ENCODE measurements at places on chromosomes 6 and 20.

DNA sequence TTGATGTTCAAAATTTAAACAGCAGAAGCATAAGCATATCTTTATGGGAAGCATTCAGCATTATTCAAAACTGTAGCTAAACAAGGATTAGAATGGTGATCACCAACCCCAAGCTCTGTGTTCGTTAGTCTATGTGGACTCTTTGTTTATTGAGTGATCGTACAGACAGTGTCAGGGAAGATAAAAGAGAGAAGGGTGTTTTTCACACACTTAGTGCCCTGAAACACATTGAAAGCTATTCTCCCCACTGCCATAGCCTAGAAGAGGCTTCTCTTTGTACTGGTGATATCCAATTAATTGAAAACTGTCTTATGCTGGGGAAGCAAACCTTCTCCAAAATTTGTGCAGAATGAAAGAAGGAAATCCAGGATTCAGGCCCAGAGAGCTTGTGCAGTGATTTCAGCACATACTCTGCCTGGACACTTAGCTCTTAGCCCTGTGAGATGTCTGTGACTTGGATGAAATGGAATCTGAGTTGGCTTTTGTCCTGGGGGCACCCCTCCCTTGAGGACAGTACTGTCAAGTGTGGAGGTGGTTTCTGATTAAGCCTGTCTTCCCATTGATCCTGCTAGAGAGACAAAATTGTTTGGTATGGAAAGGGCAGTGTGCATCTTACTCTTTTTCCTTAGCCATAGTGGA is 125.7 kb upstream of the MTHFD1L start:
- no peak for DNase-seq

DNA sequence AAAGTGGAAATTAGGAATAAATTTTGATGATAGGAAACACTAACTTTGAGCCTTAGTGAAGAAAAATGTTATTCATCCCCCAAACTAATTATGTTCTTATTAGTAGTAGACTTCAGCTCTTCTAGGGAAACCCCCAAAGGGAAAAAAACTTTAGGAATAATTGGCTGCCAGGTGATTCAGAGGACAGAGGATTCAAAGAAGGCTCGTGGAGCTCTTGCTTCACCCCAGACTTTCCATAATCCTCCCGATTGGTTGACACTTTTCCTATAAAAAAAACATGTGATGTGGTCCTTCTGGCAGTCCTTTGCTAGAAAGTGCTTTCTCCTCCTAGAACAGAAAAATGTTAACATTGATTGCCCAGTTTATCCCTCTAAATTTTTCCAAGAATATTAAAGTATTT is 5.6 kb upstream of the CCDC170 start:
- DNase-seq, result no peak

GRCh38 chr20:50916257-50916656 is 15.0 kb downstream of the ADNP start:
- no peak for DNase-seq

DNA sequence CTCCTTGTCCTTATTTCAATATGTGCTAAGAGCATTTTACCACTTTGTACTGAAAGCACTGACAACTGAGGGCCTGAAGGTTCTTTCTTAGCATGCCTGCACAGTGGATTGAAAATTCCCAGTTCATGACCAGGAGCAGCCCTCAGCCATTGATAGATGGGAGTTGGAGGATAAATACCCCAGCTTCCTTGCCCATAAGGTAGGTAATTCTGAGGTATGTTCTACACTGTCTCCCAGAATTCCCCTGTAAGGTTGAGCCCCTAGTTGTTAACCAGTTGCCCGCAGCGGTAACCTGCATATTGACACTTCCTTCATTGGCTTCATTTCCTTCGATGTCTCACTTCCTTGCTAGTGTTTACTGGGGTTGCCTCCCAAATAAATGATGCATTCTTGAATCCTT is 162.0 kb downstream of the CDC5L start:
- no peak for DNase-seq

- no peak for DNase-seq
Observed at GRCh38 chr6:47277702-47278101, 32.0 kb downstream of the TNFRSF21 start.

DNA sequence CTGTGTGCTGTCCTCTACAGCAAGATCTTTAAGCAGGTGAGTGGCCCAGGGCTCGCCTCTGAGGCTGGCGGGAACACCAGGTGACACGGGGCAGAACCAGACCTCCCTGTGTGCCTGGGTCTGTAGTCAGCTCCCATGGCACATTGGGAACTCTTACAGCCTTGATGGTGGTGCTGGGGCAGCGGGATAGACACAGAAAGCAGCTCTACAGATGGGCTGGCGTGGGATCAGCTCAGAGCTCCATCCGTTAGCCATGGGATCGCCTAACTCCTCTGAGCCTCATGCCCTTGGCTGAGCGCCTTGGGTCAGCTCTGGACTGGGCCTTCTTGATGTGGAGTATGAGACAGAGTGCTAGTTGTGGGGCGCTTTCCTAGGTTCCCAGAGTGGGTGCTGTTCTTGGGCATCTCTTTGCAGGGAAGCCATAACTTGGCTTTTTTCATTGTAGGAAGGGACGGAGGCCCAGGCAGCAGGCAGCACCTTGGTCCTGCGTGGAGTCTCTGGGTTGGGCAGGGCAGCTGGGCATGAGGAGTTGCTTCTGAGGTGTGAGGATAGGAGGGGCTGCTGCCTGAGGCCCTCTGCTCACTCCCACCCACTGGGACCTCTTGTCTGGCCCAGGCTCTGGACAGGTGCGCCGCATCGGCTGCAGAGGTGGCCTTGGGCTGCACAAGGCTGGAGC is 51.3 kb downstream of the EFCAB8 start:
- DNase-seq, result no peak

DNA sequence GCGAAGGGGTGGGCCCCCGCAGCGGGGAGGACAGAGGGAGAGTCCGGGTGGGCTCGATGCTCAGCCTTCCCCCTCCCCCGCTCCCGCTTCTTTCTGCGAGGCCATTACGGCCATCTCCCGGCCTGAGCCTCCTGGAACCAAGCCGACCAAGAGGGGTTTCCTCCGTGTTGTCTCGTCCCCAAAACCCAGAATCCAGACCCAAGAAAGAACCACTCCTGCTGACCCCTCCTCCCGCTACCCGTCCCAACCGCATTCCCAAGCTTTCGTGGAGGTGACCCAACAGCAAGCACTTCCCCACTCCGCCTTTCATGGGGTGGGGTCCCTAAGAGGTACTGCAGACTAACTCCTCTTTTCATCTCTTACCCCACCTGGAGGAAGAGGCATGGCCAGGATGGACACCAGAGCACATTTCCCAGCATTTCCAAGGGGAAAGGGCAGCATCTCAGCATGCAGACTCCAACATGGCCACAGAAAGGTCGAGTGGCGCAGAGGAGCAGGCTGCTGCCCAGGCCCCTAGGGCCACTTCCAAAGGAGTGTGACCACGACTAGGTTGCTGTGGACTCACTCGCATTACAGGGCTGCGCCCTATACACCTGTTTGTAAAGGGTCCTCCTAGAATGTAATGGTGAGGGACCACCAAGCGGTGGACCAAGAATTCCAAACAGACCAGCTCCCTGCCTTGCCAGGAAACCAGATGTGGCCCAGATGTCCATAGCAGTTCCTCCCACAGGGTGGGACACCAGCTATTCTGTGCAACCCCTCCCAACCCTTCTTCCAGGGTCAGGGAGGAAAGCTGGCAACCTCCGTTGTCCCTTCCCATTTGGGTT is 53.4 kb downstream of the MRPL14 start:
- DNase-seq, result no peak

- no peak for DNase-seq
Observed at GRCh38 chr6:170101281-170102035, 189.4 kb downstream of the DLL1 start.

- DNase-seq, result no peak
Observed at GRCh38 chr20:60108397-60108796, 150.2 kb downstream of the CDH26 start.

- DNase-seq, result no peak
Observed at GRCh38 chr20:16209357-16209756, 363.9 kb downstream of the KIF16B start.

DNA sequence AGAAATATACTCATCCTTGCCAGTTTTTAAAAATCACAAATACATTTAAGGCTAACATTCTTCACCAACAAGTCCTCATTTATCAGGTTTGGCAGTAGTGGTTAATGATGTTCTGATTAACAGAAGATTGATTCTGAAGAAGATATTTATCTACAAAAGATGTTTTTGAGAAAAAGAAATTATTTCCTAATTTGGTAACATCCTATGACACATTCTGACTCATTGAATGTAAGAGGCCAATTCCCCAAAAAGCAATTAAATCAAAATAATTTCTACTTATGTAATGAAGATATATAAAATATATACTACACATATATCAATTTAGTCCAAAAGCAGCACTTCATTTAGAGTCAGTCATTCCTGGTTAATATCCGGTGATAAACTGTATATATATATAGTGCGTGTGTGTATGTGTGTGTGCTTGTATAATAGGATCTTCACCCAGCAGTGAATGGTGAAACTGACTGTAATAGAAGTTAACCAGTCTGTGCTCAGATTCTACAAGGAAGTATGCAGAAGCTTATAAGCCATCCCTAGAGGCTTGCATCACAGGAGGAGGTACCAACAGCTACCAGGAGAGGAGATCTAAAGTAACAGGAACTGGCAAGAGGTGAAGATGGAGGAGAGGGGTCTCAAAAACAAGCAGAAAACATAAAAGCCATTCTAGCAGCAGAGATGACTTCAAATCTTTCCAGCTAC is 82.9 kb upstream of the MARCKS start:
- DNase-seq, result no peak

- no peak for DNase-seq
Observed at GRCh38 chr6:60681806-60682205, 1604.2 kb downstream of the KHDRBS2 start.

GRCh38 chr20:31710423-31711108 is 12.1 kb downstream of the BCL2L1 start:
- DNase-seq, result no peak

- DNase-seq, result no peak
Observed at GRCh38 chr6:153525998-153526397, 394.9 kb upstream of the RGS17 start.

DNA sequence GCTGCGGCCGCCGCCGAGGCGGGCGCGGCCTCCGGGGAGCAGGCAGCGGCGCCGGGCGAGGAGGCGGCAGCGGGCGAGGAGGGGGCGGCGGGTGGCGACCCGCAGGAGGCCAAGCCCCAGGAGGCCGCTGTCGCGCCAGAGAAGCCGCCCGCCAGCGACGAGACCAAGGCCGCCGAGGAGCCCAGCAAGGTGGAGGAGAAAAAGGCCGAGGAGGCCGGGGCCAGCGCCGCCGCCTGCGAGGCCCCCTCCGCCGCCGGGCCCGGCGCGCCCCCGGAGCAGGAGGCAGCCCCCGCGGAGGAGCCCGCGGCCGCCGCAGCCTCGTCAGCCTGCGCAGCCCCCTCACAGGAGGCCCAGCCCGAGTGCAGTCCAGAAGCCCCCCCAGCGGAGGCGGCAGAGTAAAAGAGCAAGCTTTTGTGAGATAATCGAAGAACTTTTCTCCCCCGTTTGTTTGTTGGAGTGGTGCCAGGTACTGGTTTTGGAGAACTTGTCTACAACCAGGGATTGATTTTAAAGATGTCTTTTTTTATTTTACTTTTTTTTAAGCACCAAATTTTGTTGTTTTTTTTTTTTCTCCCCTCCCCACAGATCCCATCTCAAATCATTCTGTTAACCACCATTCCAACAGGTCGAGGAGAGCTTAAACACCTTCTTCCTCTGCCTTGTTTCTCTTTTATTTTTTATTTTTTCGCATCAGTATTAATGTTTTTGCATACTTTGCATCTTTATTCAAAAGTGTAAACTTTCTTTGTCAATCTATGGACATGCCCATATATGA is 3.2 kb downstream of the MARCKS start:
- no peak for DNase-seq

- DNase-seq, result no peak
Observed at GRCh38 chr6:3729603-3730344, 21.7 kb downstream of the PXDC1 start.

- DNase-seq, result no peak
Observed at GRCh38 chr6:161091972-161092701, 100.6 kb downstream of the MAP3K4 start.

DNA sequence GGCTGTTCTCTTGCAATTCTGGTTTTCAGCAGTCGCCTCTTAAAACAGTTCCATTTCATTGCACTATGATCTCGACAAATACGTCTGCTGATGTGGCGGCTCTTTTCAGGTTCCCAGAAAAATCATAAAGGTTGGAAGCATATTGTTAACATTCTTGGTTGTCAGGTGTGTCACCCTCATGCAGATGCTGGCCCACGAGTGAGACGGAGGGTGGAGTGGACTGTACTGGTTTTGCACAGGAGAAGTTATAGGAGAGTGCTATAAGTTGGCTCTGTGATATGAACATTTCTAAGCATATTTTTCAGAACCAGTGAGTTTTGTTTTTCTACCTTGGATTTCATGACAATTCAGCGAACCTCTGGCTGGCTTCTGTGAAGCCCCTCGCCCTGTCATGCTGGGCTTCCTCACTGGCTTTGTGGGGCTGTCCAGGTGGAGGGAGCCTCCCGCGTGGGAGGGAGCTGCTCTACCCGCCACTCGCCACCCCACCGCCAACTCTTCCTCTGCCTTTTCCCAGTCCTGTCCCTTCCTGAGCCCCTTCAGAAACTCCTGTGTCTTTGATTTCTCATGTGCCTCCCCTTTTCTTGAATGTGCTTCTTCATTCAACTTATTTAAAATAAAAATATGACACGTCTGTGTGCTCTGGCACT is 10.6 kb downstream of the IRF4 start:
- DNase-seq, result no peak

Data from kidney capillary endothelial cell (primary cell).